ENCODE measurements at places on chromosomes 3 and 15. TPM values are rescaled to one million over a fixed set of nuclear protein-coding genes. Genes with fewer than 3 reads are reported as not detected.

GRCh38 chr3:98556164-98557130, 24.7 kb downstream of the GPR15 start:
- H3K36me3 ChIP-seq = no peaks in the 10 kb centered on the region
- no peak overlapping the region for H3K27ac ChIP-seq
- DNase-seq = no peak

GRCh38 chr3:106756901-106757300, 620.3 kb upstream of the CCDC54 start:
- H3K27ac ChIP-seq = no peak overlapping the region
- no peaks in the 10 kb centered on the region for H3K27me3 ChIP-seq
- H3K4me1 ChIP-seq = no peaks in the 10 kb centered on the region
- H3K36me3 ChIP-seq = no peaks in the 10 kb centered on the region
- DNase-seq = no peak

DNA sequence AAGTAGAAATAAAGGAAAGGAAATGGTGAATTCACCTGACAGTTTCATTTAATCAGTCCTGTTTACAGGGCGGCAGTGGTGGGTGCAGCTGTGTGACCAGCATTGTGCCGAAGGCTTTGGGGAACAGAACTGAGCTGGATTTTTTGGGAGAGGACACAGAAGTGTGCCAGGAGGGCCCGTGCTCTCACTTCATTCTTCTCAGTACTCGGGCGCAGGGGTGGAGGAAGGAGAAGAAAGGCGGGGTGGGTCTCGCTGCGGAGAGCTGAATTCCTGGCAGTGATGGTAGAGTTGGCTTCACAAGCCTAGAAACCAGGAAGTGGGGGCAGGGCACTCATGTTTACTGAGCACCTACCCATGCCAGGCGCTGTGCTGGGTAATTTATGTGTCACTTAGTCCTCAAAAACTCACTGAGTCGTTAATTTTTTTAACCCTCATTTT, 64.6 kb downstream of the CRTC3 start:
- DNase-seq = no peak
- H3K27ac ChIP-seq = no peak overlapping the region
- H3K36me3 ChIP-seq = peaks cover 6% of the 10 kb centered on the region
- no peak overlapping the region for H3K4me3 ChIP-seq
- peaks cover 25% of the 10 kb centered on the region for H3K4me1 ChIP-seq

GRCh38 chr15:40458495-40459371, 12.1 kb upstream of the CHST14 start:
- H3K36me3 ChIP-seq = peaks cover 55% of the 10 kb centered on the region
- no peak overlapping the region for H3K4me3 ChIP-seq
- H3K27ac ChIP-seq = no peak overlapping the region
- DNase-seq = no peak
- H3K27me3 ChIP-seq = no peaks in the 10 kb centered on the region

GRCh38 chr3:81936817-81937216, 175.4 kb upstream of the GBE1 start:
- no peak overlapping the region for H3K4me3 ChIP-seq
- H3K27ac ChIP-seq = no peak overlapping the region
- no peaks in the 10 kb centered on the region for H3K27me3 ChIP-seq
- H3K36me3 ChIP-seq = no peaks in the 10 kb centered on the region
- no peak for DNase-seq

DNA sequence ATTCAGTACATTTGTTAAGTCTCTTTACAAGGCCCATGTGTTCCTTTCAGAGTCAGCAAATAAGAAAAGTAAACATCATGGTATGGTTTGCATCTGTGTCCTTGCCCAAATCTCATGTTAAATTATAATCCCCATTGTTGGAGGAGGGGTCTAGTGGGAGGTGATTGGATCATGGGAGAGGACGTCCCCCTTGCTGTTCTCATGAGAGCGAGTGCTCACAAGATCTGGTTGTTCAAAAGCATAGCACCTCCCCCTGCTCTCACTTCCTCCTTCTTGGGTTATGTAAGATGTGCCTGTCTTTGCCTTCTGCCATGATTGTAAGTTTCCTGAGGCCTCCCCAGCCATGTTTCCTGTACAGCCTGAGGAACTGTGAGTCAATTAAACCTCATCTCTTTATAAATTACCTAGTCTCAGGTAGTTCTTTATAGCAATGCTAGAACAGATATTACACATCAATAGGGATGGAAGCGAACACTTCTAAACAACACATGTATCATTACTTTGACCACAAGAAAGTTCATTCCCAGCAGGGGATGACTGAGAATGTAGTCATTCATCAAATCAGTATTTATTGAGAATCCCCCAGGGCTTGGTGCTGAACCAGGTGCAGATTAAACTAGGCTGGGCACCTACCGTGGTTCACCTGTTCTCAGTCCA, 4.1 kb downstream of the EFCAB12 start:
- no peaks in the 10 kb centered on the region for H3K27me3 ChIP-seq
- peaks cover 5% of the 10 kb centered on the region for H3K36me3 ChIP-seq
- H3K4me1 ChIP-seq = peaks cover 24% of the 10 kb centered on the region

DNA sequence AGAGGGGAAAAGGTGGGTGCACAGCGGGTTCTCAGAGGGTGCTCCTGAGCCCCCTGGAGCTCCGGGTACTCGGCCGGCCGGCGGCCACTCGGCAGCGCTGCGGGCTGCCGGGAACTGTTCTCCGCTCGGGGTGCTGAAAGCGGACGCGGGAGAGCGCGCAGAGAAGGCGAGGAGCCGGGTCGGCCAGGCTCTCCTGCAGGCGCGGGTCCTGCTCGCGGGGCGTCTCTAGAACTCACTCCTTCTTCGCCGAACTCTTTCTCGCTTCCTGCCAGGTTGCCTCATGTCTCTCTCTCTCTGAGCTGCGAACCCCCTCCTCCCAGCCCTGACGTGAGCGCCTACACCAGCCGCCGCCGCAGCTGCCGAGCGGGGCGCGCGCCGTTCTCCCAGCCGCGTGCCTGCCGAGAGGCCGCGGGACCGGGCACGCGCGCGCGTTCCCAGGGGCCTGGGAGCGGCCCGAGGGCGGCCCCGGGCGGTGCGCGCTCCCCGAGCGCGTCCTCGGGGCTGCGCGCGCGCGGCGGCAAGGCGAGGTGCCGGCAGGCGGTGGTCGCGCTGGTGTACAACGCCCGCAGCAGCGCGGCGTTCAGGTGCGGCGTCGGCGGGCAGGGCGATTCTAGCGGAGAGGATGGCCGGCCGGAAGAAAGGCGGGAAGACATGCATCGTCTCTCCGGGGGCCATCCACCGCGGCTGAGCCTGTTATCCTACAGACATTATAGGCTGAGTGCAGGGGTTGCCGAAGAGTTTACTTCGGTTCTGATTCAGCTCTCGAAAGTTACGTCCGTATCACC, at the start of gene PEX5L:
PEX5L (minus strand) TSS at position 267 of the 785 bp plus-strand sequence. CDS start 338 bp downstream, outside the sequence.
- no peaks in the 10 kb centered on the region for H3K4me1 ChIP-seq
- no peak within 1 kb of the TSS for H3K4me3 ChIP-seq
- no peaks in the 10 kb centered on the region for H3K27me3 ChIP-seq
- H3K27ac ChIP-seq = no peak within 1 kb of the TSS

DNA sequence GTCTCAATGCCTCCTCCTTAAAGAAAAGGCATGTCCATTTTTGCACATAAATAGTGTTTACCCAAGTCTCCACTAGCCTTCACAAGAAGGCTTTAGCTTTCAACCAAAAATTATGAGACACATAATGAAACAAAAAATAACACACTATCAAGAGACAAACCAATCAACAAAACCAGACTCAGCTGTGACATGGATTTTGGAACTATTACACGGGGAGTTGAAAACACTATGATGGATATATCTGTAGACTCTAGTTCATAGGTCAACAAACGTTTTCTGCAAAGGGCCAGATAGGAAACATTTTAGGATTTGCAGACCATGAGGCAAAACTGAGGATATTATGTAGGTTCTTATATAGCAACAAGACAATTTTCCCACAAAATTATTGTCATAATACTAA, 24.9 kb downstream of the MYL3 start:
- no peaks in the 10 kb centered on the region for H3K36me3 ChIP-seq
- DNase-seq = no peak
- H3K27me3 ChIP-seq = peaks cover 13% of the 10 kb centered on the region
- H3K4me1 ChIP-seq = no peaks in the 10 kb centered on the region
- no peak overlapping the region for H3K4me3 ChIP-seq

DNA sequence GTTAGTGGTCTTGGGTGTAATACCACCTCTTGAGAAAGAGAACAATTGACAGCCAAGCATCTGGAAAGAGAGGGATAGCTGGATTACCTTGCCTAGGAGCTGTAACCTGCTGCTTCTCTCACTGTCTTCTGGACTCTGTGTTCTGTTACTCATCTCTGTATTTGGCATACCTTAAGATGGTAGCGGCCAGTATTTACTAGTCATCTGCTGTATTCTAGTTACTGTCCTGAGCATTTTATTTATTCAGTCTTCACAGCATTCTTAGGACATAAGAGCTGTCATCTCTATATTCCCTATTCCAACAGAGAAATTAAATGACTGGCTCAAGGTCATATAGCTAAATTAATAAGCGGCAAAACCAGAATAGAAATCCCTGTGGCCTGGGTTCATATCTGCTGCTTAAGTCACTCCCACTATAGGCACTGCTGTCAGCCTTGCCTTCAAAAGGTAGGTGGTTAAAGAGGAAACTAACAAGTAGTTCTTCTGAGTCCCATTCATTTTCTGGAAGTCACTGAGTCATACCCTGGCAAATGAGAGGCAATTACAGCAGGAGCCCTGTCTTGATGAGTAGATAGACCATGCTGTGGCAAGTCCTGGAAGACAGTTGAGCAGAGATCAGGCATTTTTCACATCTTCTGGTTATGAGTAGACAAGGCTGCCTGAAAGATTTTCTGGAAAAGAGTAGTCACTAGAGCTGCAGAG, 68.2 kb downstream of the RAB7A start:
- peaks cover 17% of the 10 kb centered on the region for H3K4me1 ChIP-seq
- no peak overlapping the region for H3K4me3 ChIP-seq

GRCh38 chr3:115787818-115788217, 164.5 kb downstream of the GAP43 start:
- no peak overlapping the region for H3K4me3 ChIP-seq
- H3K27me3 ChIP-seq = no peaks in the 10 kb centered on the region
- DNase-seq = no peak
- H3K27ac ChIP-seq = no peak overlapping the region
- H3K4me1 ChIP-seq = peaks cover 8% of the 10 kb centered on the region

- H3K36me3 ChIP-seq = no peaks in the 10 kb centered on the region
- H3K4me1 ChIP-seq = no peaks in the 10 kb centered on the region
- H3K27me3 ChIP-seq = peaks cover 46% of the 10 kb centered on the region
- H3K4me3 ChIP-seq = no peak overlapping the region
- no peak for DNase-seq
- H3K27ac ChIP-seq = no peak overlapping the region
Observed at GRCh38 chr3:195750797-195751520, 30.2 kb downstream of the MUC20 start.

DNA sequence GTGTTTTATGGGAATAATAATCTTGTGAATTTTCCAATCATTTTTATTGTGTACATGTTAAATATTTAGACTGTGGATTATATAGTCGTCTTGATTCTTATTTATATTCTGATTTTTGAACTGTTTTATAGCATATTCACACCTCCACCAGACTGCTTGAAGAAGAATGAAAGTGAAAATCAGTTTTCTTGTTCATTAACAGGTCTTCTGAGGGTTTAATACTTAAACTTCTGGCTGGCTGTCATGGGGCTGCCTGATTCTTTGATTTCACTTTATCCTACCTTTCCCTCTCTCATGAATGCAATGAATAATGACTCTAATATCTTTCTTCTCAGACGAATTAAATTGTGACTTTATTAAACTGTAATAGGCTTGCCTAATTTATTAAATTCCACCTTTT, 56.2 kb downstream of the ATP2C1 start:
- H3K4me3 ChIP-seq = no peak overlapping the region
- no peaks in the 10 kb centered on the region for H3K4me1 ChIP-seq
- no peak overlapping the region for H3K27ac ChIP-seq
- H3K36me3 ChIP-seq = peaks cover 45% of the 10 kb centered on the region

DNA sequence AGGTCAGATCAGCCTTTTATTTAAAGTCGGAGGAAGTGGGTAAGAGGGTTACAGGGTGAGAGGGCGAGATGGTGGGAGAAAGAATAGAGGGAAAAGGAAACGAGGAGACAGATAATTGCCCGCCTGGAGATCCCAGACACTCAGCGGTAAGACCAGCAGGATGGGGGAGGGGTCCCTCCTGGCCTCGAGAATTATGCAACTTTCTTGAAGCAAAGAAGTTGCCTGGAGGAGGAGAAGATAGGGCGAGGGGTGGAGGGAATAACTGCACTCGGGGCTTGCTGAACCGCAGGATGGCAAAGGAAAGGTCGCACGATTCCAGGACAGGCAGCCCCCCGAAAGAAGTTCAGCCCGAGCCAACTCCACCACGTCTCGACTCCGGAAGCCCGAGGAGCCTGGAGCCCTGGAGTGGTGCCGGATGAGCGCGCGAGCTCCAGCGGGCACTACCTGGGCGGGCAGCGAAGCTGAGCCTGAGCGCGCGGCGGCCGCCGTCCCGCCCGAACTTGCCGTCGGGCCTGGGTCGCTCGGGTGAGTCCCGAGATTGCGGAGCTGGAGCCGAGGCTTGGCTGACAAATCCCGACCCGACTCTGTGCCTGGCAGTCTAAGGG, 402 bp downstream of the WWTR1 start:
- H3K36me3 ChIP-seq = no peaks in the 10 kb centered on the region
- H3K27me3 ChIP-seq = no peaks in the 10 kb centered on the region
- peaks cover 5% of the 10 kb centered on the region for H3K4me1 ChIP-seq
- DNase-seq = no peak
- no peak overlapping the region for H3K4me3 ChIP-seq
- no peak overlapping the region for H3K27ac ChIP-seq

The NR1D2 gene
- total RNA-seq = 4.2 TPM

The CNTN4 gene
- not detected for total RNA-seq

The CLDN18 gene
- total RNA-seq = 0.11 TPM

The SCAMP5 gene
- total RNA-seq = 0.31 TPM

The LTK gene
- total RNA-seq = 4.4 TPM

The CORO2B gene
- not detected for total RNA-seq
